ENCODE measurements at places on chromosomes 6 and 20.
A peak's percentile ranks its signal among the peaks of the same experiment; 100 is the strongest.

GRCh38 chr20:56748476-56749377, 119.6 kb downstream of the TFAP2C start:
- no peak for DNase-seq

- DNase-seq, result peak; percentile 18
Measured at GRCh38 chr20:47784599-47785310, 526 bp downstream of the SULF2 start.

GRCh38 chr6:14088600-14089192, 28.9 kb upstream of the CD83 start:
- no peak for DNase-seq

DNA sequence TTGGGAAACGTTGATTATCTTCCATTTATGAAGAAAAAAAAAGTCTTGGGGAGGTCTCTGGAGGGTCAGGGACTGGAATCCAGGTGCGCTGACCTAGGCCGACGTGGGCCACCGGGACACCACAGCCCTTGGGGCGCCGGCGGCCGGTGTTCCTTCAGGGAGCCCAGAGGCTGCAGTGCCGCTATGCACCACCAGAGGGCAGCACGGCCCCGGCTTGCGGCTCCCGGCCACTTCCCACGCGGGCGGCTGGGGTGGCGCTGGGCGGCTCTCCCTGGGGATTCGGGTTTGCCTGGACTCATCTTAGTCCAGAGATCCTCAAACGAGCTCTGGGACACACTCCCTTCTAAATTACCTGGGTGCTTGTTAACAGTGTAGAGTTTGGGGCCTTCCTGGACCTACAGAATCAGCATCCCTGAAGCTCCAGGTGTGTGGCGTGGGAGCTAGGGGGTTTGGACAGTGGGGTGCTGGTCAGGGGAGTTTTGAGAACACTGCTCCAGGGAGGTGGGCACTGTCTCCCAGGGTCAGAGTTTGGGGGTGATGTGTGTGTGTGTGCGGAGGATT, 23.0 kb upstream of the GTSF1L start:
- DNase-seq, result peak; percentile 10

DNA sequence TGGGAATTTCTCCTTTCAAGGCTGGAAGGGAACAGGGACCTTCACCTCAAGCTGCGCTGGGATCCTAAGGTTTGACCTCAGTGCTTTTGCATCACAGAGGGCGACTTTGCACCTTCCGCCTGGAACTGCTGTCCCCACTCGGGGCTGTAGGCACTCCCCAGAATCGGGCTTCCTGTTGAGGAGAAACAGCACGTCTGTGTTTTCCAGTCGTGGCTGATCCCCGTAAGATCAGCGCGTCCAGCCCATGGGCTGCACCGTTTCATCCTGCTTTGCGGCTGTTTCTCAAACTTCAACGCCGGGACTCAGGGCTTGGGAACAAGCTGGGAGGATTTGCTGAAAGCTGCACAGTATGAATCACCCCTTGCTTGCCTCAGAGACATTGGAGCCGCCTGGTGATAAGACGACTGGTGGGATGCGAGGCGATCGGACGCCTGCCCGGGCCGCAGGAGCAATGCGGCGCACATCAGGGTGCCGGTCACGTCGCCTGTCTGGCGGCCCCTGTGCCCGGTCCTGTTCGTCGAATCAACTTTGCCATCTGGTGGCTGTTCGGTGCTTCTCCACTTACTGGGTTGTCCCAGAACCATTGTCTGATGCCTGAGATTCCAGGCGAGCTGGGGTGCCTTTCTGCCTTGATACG, 53.6 kb upstream of the FRMD1 start:
- no peak for DNase-seq

All from DMS79 treated with DMSO at 0.1 percent for 48 hours (cell line).